ENCODE measurements at places on chromosomes 11 and 22.

- no peak for DNase-seq
Observed at GRCh38 chr22:17807578-17808410, 33.5 kb upstream of the BID start.

- DNase-seq, result no peak
Observed at GRCh38 chr22:47406180-47406834, 643.9 kb downstream of the TBC1D22A start.

DNA sequence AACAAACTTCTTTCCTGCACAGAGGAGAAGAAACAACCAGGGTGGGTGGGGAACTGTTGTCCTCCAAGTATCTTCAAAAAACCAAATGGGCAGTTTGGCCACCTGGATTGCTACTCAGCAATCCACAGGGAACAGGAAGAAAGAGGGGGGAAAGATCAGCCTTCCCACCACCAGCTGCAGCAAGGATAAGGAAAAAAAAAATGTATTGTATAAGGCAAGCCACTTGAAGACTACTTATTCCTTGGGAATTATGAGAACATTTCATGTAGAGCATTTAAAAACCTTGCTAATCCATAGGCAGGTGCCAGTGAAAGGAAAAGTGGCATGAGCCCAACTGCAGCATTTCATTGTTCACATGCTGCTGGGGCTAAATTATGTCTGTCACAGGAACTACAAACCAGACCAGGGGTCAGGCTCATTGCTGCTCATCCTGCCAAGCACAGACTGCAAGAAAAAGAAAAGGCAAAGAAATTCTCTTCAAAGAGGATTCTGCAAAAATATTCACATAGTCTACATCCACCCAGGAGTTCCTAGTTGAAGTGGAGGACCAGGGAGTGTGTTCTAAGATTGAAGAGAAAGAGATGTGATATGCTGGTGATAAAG, 2.2 kb downstream of the RAB30 start:
- DNase-seq, result no peak

DNA sequence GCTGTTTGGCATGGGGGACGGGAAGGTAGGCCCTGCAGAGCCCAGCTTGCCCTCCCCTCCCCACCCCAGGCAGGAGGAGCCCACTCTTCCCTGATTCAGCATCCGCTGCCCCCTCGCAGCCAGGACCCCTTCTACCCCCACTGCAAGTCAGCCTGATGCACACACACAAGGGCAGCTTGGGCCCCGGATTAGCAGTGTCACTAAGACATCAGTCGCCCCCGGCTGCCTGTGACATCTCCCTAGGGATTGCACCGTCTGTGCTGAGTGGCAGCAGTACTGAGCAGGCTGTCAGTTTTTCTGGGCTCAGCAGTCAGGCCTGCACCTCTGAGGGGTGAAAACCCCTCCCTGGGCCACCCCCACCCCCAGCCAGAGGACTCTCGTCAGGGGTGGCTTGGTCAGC, 30.4 kb upstream of the SYT7 start:
- DNase-seq, result no peak

- no peak for DNase-seq
Observed at GRCh38 chr11:47943721-47944586, 36.4 kb upstream of the PTPRJ start.

- no peak for DNase-seq
Observed at GRCh38 chr11:8744423-8744822, 61.8 kb downstream of the RPL27A start.

DNA sequence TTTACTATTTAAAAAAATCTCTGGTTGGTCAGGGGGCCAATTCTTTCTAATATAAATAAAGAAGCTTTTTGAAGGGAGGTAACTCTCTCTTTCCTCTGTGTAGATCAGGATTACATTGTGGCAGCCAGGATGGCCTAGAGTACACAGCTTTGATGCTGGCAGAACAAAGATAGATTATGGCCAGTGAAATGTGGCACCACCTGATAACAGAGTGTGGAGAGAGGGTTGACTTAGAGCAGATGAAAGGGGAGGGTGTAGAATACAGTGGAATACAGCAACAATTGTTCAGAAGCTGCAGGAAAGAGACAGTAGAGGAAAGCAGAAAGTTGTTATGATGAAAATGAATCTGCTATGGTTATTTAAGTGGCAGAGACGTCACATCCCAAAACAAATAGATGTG, 99.0 kb downstream of the FAR1 start:
- DNase-seq, result no peak

DNA sequence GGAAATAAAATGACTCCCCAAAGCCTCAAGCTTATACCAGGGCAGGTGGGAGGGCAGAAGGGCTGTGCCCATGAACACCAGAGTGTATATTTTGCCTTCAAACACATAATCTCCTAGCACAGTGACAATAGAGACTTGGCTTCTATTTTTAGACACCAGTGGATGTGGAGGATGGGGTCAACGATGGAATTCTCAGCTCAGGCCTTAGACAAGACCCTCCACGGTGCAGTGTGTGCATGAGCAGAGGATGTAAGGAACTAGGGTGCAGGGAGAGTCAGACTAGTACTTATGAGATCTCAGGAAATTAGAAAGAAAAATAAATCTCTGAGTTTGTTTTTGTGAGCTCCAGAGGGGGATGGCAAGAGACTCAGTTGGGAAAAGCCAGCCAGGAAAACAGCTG, 113.6 kb upstream of the CADM1 start:
- DNase-seq, result no peak

DNA sequence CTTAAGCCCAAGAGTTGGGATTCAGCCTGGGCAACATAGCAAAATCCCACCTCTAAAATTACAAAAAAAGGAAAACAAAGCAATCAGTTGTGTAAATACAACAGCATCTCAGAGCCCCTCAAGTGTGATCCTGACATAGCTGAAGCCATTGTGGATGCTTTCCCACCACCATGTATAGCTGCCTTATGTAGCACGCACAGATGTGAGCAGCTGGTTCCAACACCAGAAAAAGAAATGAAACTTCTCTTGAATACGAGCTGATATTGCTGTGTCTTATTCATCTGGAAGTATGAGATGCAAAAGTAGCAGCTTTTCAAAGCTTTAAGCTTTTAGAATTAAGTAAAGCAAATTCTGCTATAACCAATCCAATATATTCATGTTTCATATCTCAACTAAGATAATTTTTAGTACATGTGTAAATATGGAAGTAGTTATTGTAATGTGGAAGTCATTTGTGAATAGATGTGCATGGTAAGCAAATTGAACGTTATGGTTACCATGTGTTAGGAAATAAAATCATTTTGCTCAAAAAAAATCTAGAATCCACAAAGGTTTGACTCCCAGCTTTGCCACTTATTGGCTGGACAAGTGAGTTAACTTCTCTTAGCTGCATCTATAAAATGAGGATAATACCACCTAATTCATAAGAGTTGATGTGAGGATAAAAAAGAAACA, 63.2 kb downstream of the SGSM3 start:
- DNase-seq, result no peak

GRCh38 chr22:38062791-38063190, 5.6 kb downstream of the PICK1 start:
- DNase-seq, result no peak

DNA sequence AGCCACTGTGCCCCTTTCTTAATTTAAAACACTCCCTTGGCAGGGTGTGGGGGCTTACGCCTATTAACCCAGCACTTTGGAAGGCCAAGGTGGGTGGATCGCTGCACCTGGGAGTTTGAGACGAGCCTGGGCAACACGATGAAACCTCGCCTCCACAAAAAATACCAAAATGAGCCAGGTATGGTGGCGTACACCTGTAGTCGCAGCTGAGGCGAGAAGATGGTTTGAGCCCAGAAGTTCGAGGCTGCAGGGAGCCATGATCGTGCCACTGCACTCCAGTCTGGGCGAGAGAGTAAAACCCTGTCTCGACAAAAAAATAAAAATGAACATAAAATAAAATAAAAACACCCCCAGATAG, 45.0 kb downstream of the LINC01488 start:
- no peak for DNase-seq

DNA sequence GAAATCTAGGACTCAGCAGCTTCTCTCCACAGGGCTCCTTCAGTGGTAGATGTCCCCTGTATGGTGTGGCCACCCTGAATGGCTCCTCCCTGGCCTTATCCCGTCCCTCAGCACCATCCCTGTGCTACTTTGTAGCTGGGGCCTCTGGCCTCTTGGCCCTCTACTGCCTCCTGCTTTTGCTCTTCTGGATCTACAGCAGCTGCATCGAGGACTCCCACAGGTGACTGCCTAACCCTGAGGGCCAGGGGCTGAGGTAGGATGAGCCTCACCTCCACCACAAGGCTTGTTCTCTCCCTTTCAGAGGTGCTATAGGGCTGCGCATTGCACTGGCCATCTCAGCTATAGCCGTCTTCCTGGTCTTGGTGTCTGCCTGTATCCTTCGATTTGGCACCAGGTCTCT, 1.8 kb downstream of the TMEM179B start:
- DNase-seq, result no peak

DNA sequence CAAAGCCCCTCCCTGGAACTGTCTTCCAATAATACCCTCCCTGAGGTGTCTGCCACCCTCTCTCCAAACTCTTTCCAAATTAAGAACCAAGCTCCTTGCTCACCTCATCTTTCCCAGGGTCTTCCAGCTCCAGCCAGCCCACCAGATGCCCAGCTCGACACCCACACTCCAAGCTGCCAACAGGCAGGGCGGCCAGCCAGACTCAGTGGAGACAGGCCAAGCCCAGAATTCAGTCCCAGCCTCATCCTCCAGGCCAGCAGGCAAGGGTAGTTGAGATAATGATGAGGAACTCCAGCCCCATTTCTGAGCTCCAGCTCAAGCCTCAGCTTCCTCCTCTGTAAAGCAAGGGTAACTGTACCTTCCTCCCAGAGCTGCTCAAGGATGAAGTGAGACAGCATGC, 132.9 kb downstream of the CHST1 start:
- no peak for DNase-seq

- DNase-seq, result no peak
Observed at GRCh38 chr11:89490981-89491690, at the start of gene NOX4. Gene NOX4, minus strand, starts transcription at chr11:89491375. Its CDS starts 129 bp downstream, at chr11:89491246.

DNA sequence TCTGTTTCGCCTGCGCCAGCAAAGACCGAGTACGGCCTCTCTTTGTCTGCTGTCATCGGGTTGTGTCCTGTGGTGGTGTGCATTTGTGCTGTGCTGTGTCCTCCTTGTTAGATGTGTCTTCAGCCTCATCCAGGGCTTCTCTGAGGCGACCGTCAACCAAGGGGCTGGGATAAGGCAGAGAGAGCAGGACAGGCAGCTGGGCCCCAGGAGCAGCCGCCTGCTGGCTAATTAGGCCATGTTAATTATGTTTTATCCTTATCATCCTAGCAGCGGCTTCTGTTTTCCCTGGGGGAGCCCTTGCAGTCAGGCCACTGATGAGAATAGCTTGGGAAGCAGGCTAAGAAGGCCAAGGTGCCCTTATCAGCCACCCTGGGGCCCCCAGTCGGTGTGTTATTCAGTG, 40.7 kb upstream of the TTC12 start:
- no peak for DNase-seq

DNA sequence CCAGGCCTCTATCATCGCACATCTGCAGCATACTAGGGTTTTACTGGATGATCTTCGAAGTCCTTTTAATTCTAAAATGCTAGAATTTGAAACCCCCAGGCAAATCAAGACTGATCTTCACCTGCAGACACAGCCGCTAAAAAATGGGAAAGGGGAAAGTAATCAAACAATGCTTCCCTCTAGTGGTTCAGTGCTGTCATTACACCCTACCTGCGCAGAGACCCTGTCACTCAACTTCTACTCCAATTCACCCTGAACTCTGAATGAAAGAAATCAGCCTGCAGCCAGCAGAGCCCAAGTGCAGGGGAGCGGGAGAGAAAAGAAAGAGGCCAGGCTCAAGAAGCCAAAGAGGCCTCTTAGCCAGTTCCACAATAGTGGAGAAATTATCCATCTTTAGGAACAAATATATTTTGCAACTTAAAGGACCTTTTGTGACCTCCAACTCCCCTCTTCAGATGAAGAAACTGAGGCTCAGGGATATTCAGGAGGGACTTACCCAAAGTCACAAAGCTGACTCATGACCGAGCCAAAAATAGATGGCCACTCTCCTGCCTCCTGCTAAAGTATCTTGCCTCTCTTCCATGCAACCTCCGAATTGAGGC, 33.0 kb downstream of the SERGEF start:
- peak; percentile 7 for DNase-seq

- DNase-seq, result no peak
Observed at GRCh38 chr22:39457198-39457555, 365 bp downstream of the MGAT3 start.

GRCh38 chr11:75100314-75100713, 3.6 kb upstream of the OR2AT4 start:
- DNase-seq, result no peak

GRCh38 chr22:19434401-19434800, 2.1 kb downstream of the MRPL40 start:
- DNase-seq, result no peak

GRCh38 chr22:23067691-23068090, 2.6 kb upstream of the GNAZ start:
- no peak for DNase-seq

DNA sequence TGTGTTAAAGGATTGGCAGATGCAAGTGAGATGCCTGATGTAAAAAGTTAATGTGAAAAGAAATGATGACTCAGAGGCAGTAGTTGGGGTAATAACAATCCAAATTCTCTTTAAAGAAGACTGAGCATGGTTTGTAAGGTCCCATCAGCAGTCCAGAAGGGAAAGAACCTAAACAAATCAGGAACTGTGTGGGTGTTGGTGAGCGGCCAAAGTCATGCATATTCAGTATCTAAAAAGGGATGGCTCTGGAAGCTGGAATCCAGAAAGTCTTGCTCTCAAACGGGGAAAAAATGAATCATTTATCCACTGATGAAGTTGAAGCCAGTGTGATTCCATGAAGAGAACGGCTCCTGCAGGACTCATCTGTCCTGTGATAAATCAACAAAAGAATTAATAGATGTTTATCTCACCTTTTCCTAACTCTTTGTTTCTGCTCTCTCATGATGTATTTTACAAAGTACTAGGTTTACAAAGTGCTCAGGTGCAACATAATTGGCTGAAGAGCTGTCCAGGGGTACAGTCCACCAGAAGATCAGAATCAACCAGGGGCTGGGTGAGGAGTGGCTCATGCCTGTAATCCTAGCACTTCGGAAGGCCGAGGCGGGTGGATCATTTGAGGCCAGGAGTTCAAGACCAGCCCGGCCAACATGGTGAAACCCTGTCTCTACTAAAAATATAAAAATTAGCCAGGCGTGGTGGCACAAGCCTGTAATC, 20.5 kb upstream of the SORL1-AS1 start:
- no peak for DNase-seq

GRCh38 chr11:414318-414857, 411 bp downstream of the SIGIRR start:
- no peak for DNase-seq

DNA sequence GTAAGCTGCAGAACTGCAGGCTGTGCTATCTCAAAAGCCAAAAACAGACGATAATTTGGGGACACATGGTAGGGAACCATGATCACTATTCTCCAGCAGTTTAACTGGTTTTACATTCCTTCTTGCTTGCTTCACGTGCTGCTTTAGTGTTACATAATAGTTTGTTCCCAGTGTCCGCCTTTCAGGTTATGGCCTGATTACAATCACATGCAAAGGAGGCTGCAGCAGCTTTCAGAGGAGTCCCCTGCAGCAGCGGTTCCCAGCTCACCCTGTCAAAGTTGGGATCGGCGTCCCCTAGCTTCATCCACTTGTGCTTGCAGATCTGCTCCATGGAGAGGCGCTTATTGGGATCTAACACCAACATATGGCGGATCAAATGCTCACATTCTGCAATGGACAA, 39.2 kb upstream of the APOA1 start:
- DNase-seq, result no peak

- DNase-seq, result no peak
Observed at GRCh38 chr11:11620921-11621572, 758 bp downstream of the GALNT18 start.

GRCh38 chr22:23313791-23314567, 133.7 kb downstream of the BCR start:
- no peak for DNase-seq
